ENCODE measurements at places on chromosomes 6 and 20.

- no peak for DNase-seq
Measured at GRCh38 chr6:33419580-33420490, at the start of gene SYNGAP1. Gene SYNGAP1 (plus strand): TSS chr6:33420065. CDS start chr6:33420265, 200 bp downstream.

- DNase-seq = no peak
Measured at GRCh38 chr6:96246563-96246962, 230.8 kb downstream of the FUT9 start.

- no peak for DNase-seq
Measured at GRCh38 chr6:108359901-108360882, 65.3 kb downstream of the AFG1L start.

GRCh38 chr20:35616465-35617396, 1.1 kb downstream of the SPAG4 start:
- no peak for DNase-seq

GRCh38 chr6:169579407-169580111, 122.3 kb downstream of the WDR27 start:
- no peak for DNase-seq

GRCh38 chr6:391559-392440, at the start of gene IRF4:
Gene IRF4 (plus strand): TSS chr6:391752. CDS start chr6:393153, 1,401 bp downstream.
- peak; percentile 74 for DNase-seq

GRCh38 chr6:34280216-34280615, 31.4 kb upstream of the SMIM29 start:
- DNase-seq = no peak
